Body of pancreas (tissue), 4 donors: ENCODE measurements at places on chromosomes 5 and 9. TPM values are rescaled to one million over a fixed set of nuclear protein-coding genes. Genes with fewer than 3 reads are reported as not detected.

MAMDC4 gene
- total RNA-seq, result 6.5 TPM

DNA sequence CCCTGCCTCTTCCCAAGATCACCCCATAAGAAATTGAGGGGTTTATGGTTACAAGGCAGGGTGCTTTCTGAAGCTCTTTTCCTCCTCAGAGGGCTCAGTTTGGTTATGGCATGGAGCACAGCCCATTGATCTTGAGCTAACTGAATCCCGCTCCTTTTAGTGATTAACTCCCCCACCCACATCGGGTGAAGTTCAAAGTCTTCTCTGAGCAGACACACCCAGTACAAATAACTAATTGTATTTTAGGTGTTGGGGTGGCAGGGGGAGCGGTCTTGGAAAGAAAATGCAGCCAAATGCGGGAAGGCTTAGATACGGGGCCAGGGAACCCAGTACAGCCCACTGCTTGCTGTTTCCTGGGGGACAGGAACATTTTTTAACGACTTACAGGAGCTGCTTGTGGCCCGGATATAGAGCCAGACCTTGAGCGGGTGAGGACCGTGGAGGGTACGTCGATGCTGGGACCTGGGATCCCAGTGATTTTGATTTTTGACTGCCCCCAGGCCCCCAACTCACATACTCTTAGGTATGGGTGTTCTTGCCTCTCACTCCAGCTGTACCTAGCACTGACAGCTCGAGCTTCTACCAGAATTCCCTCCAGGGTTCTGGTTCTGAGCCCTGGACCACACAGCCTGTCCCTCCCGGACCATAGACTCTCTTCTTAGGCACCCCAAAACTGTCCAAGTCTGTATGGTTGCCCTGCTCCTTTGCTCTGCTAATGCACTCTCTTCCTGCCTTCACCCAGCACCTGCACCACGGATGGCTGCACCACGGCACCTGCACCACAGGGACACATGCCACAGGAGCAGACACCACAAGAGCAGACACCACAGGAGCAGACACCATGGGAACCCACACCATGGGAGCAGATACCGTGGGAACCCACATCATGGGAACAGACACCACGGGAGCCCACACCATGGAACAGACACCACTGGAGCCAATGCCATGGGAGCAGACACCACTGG is 18.3 kb upstream of the RXRA start:
- no peak for DNase-seq

GPR151 gene
- not detected for total RNA-seq

TRIM41 gene
- 12.5 TPM for total RNA-seq

GRCh38 chr9:103991698-103992097 is 102.4 kb upstream of the SMC2 start:
- DNase-seq, result no peak

- no peak for DNase-seq
These were observed at the start of gene PAX5 for GRCh38 chr9:37033682-37034304. TSS of gene PAX5 (minus strand) at chr9:37034268. CDS start at chr9:37034031, 237 bp downstream.

PPP3R2 gene
- not detected for total RNA-seq

DNA sequence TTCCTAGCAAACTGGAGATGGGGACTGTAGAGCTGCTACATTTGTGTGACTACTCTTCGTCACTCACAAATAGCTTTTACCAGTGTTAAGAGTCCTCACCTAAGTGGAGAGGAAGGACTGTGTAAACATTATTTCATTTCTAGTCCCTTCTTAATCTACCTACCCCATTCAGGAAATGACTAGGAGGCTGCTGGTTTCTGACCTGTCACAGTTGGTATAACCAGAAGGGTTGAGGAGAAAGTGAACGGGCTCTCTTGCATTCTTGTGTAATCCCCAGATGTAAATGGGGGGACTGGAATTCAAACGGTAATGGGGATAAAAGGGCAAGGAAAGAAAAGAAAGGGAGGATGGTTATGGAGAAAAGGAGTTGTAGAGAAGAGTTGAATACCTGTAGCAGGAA is 35.4 kb upstream of the BNIP1 start:
- DNase-seq, result no peak

INSL4 gene
- total RNA-seq, result not detected
